ENCODE measurements at places on chromosomes 6 and 20.

GRCh38 chr20:45469336-45470261 is at the start of gene WFDC2:
WFDC2 (plus strand) TSS chr20:45469753; CDS start chr20:45469782, 29 bp downstream.
- DNase-seq, result no peak

DNA sequence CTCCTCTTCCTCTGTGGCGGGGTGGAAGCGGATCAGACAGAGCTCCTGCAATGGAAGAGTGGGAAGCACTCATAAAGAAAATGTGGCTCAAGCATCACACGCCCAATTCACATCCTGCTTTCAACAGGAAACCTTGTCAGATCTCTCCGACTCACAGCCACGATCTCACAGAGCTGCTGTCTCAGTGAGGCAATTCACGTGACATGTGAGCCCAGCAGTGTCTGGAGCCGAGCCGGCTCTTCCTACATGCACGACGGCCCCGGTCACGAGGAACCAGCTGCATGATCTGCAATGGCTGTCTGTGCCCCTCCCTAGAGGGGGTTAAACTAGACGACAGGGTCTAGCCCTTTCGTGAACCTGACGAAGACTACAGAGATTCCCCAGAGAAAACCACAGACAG is 29.5 kb upstream of the TCFL5 start:
- DNase-seq, result no peak

DNA sequence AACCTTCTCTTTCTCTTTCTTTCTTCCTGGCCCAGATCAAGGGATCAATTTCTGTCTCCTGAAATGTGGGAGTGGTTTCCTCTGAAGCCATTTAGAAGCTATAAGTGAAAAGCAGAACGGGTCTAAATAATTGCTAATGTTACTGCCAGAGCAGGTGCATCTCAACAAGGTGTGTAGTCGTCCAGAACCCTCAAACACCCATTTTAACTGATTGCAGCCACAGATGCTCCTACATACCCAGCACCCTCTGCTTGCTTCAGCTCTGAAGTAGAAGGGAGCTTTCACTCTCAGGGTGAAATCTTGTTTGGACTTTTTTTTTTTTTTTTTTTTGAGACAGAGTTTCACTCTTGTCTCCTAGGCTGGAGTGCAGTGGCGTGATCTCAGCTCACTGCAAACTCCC is 592.1 kb upstream of the ARID1B start:
- DNase-seq, result no peak

DNA sequence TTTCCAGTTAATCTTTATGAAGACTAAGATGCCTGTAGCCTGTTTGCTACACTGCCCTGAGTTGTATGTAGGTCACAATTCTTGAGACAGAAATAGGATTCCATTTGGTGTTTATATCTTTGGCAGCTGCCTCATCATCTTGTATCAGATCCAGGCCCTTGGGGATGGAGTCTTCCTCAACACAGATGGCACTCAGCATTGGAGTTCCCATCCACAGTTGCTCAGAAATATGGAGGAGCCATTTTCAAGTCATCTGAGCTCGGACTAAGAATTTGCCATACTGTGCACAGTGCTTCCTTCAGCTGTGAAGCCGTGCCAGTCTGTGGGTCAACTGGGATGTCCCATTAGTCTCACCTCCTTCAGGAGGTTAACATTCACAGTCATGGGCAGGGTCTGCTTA is 156.6 kb downstream of the ZDHHC14 start:
- no peak for DNase-seq

GRCh38 chr6:54191461-54191860 is 80.2 kb downstream of the MLIP start:
- no peak for DNase-seq

GRCh38 chr20:57545927-57546662 is 14.8 kb upstream of the PCK1 start:
- no peak for DNase-seq

DNA sequence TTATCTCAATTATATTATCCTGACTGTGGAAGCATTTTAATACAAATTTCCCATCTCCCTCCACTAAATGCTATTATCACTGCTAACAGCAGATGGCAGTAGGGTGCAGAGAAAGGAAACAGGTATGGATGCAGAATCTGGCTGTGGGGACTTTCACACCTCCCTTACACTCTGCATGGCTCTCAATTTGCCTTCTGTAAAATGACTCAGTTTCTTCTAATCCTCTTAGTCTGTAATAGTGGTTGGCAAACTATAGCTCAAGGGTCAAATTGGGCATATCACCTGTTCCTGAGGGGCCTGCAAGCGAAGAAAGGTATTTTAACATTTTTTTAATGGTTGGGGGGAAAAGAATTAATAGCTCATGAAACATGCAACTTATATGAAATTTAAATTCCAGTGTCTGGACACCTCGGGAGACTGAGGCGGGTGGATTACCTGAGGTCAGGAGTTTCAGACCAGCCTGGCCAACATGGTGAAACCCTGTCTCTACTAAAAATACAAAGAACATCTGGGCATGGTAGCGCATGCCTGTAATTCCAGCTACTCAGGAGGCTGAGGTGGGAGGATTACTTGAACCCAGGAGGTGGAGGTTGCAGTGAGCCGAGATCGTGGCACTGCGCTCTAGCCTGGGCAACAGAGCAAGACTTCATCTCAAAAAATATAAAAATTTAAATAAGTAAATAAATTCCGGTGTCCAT is 83.5 kb downstream of the ZMYND8 start:
- DNase-seq, result no peak

DNA sequence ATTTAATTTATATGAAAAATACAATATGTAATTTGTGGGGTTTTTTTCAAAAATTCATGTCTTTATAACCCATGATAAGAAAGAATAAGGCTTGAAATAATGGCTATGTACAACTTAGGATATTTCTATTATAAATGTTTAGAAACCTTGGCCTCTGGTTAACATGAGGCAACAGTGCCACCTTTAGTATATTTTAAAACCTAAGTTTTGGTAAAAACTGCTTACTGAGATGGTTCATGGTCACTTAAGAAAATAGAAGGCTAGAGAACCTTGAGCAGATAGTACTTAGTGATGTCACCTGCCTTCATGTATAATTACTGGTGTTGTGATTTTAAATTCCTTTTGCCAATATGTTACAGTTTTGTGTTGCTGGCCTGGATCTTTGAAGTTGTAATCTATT is 176.4 kb downstream of the ADGB start:
- no peak for DNase-seq

GRCh38 chr6:14270925-14271788 is 153.6 kb downstream of the CD83 start:
- peak; percentile 14 for DNase-seq

DNA sequence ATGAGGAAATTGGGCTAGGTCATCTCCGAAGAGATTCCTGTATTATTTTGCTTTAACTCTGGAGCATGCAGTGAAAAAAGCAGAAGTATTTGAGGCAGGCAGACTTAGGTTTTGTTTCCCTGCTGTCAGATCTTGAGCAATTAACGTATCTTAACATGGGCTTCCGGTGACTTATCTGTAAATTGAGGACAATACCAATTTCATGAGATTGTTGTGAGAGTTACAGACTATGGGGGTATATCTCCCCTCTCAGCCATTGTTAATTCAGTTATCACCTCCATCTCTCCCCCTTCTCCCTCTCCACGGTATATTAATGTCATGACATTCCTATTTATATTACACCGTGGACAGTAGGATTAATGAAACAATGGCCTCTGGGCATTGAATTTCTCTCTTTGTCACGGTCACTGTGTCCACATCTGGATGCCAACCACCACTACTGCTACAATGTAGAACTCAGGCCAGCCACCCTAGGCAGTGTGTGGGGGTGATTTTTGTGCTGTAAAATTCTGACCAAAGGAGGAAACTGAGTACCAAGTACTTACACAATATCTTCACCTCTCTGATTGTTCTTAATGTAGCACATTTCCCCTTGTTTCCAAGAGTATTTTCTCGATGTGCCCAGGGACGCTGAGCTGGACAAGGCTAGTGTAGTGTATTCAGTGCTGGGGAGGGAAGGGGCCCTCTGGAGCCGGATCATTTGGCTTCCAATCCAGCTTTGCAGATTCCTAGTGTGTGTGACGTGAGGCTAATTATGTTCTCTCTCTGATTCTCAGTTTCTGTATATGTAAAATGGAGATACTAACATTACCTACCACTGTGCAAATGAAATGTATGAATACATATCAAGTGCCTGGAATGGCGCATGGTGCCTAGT is 77.2 kb downstream of the GCNT2 start:
- DNase-seq, result no peak

DNA sequence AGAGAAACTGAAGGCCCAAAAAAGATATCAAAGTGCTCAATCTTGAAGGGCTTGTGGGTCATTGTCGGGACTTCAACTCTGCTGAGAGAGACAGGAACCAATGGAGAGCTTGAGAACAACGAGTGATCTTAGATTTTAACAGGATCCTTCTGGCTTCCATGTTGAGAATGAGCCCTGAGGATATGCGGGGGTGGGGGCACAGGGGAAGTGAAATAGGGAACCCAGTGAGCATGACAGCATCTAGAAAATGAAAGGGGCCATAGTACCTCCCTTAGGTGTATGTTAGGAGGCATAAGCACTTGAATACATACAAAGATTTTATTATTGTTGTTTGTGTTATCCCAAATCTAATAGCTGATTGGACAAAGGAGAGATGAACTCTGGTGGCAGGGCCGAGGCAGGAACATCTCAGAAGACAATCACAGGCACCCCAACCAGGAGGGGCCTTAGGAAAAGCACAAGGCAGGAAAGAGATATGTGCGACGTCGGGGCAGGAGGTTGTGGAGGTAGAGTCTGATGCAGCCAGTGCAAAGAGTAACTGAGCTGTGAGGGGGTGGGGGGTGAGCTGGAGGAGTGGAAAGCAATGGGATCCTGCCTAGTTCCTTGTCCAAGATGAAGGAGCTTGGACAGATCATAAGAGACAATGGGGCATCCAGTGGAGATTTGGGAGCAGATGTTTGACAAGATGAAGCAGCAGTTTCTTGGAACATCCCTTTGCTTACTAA is 10.4 kb downstream of the TGM6 start:
- DNase-seq, result no peak

DNA sequence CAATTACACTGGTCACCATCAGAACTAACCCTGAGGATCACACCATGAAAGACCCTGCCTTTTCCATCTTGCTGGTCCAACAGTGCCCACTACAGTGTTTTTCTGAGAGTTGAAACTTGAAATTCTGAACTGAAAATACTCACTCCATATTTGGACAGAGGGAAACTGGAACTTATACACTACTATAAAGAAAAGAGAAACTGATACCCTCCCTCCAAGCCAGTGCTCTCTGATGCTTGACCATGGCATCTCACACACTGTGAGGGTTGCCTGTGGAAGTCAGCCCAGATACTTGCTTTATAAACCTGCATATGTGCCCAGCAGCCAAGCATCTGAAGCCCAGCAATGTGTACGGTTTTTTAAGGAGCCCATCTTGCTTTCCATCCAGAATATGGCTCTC is 108.7 kb downstream of the FOXA2 start:
- DNase-seq, result no peak

DNA sequence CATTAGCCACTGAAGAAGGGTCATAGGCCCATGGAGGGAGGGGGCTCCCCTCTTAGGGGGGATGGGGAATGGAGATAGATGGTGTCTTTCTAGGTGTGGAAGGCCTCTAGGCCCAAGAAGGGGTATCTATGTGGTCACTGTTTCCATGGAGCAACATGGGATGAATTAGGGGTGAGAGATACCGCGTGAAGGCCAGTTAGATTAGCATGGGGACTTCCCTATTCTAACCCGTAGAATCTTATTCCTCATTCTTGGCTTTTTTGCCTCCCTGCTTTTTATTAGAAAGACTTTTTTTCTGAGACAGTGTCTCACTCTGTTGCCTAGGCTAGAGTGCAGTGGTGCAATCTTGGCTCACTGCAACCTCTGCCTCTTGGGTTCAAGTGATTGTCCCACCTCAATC is 3.2 kb downstream of the RAB44 start:
- DNase-seq, result no peak

- no peak for DNase-seq
Measured at GRCh38 chr6:4637691-4638433, 138.3 kb upstream of the CDYL start.

DNA sequence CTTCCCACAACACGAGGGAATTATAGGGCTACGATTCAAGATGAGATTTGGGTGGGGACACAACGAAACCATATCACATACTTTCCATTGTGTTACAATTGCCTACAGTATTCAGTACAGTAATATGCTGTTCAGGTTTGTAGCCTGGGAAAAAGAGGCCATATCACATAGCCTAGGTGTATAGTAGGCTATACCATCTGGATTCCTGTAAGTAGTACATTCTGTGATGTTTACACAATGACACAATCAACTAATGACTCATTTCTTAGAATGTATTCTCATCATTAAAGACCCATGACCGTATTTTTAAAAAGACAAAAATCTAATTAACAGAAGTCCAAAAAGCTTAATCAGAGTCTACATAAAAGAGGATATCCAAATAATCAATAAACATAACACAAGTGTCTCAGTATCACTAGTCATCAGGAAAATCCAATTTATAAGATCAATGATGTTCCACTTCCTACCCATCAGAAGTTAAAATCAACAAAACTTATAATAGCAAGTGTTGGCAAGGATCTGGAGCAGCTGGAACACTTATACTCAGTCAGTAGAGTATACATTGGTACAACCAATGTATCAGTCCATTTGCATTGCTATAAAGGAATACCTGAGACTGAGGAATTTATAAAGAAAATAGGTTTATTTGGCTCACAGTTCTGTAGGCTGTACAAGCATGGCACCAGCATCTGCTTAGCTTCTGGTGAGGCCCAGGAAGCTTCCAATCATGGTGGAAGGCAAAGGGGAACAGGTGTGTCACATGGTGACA is 215.9 kb downstream of the CLVS2 start:
- no peak for DNase-seq

GRCh38 chr6:110180228-110181008 is at the start of gene CDC40:
CDC40 (plus strand) TSS chr6:110180427; CDS start chr6:110180445, 18 bp downstream.
- DNase-seq, result peak; percentile 30

DNA sequence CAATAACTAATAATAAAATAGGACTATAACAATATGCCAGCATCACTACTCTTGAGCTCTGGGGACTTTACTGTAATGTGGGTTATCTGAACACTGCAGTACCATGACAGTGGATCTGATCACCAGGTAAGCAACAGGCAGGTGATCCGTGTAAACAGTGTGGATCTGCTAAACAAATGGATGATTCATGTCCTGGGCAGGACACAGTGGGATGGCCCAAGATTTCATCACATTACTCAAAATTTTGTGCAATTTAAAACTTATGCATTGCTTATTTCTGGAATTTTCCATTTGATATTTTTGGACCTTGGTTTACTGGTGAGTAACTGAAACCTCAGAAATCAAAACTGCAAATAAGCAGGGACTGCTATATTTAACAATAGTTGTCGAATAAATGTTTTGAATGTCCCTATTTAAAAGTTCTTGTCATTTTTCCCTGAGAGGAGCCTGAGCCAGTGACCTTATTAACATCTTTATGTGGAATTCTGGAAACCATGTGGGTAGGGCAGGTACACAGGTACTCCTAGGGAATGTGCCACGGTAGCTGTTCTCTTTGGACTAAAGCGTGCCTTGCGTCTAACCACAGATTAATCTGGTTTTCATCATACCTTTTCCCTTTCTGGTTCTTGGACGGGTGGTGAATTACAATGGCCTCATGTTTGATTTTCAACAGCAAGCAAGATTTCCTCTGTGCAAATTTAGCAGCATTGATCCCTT is 214.5 kb upstream of the SASH1 start:
- DNase-seq, result no peak

GRCh38 chr6:107869871-107870270 is 45.8 kb upstream of the SCML4 start:
- DNase-seq, result no peak
